ENCODE measurements at places on chromosomes 3 and 15.
A peak's percentile ranks its signal among the peaks of the same experiment; 100 is the strongest.

GRCh38 chr3:188468662-188469061 is 314.7 kb downstream of the LPP start:
- DNase-seq: peak; percentile 44

DNA sequence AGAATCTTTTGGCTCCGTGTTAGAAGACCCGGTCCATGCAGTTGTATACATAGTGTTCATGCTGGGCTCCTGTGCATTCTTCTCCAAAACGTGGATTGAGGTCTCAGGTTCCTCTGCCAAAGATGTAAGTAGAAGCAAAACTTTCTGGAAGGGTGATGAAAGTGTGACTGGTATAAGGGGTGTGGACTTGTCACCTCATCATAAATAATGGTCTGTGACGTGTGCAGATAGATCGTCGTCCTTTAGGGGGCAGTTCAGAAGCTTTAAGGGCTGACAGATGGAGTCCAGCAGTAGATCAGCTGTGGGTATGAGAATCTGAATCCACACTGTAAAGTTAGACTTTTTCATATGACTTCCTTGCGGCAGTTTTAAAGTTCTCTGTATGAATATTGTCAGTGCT is 15.3 kb downstream of the SEC61A1 start:
- no peak for DNase-seq

GRCh38 chr15:43111354-43111753 is 5.5 kb upstream of the UBR1 start:
- DNase-seq: no peak

DNA sequence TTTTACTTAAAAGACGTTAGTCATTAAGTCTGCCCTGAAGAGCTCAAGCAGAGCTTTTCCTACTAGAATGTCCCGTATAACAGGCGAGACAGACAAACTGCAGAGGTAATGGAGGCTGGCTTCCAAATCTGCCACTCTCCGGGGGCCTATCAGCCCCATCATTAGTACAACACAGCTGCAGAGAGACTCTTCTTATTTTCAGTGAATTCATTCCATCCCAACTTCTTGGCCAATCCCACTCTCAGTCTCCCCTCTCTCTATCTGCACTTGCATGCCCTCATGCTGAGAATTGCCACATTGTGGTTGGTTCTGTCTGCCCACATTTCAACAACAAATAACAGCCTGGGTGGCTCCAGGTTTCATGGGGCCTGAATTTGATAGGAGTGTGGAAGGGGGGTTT is 412.7 kb downstream of the ERC2 start:
- no peak for DNase-seq

DNA sequence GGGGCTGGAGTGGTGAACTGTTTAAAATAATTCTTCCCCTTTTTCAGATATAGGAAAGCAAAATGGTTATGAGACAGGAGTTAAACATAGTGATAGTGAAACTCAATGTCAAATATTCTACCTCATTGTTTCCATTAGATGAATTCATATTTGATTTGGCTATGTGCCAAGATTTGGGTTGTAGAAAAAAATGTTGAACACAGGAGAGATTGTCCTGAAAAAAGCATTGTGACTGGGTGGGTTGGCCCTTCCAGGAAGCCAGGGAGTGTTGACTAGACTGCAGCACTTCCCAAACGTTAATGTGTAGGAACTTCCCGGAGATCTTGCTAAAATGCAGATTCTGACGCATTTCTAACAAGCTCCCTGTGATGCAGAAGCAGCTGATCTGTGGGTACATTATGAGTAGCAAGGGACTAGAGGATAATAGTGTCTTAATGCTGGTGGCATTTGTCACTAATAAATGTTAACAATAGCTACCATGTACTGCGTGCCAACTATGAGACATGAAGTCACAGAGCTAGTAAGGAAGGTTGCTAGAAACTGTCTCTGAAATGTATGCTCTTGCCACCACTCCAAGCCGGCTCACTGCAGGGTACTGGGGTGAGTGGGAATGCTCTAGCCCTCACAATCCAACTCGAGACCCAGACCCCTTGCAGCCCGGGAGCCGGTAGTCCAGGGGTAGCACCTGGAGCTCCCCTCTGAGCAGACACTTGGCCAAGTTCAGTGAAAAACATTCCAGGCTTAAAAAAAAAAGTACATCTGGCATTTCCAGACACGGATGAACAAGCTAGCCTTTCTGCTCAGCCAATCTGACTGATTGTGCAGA is 120.6 kb downstream of the CD47 start:
- DNase-seq: no peak

- DNase-seq: no peak
Observed at GRCh38 chr15:97790180-97790579, 170.3 kb upstream of the ARRDC4 start.

GRCh38 chr3:72353236-72354128 is 494.8 kb downstream of the SHQ1 start:
- no peak for DNase-seq

DNA sequence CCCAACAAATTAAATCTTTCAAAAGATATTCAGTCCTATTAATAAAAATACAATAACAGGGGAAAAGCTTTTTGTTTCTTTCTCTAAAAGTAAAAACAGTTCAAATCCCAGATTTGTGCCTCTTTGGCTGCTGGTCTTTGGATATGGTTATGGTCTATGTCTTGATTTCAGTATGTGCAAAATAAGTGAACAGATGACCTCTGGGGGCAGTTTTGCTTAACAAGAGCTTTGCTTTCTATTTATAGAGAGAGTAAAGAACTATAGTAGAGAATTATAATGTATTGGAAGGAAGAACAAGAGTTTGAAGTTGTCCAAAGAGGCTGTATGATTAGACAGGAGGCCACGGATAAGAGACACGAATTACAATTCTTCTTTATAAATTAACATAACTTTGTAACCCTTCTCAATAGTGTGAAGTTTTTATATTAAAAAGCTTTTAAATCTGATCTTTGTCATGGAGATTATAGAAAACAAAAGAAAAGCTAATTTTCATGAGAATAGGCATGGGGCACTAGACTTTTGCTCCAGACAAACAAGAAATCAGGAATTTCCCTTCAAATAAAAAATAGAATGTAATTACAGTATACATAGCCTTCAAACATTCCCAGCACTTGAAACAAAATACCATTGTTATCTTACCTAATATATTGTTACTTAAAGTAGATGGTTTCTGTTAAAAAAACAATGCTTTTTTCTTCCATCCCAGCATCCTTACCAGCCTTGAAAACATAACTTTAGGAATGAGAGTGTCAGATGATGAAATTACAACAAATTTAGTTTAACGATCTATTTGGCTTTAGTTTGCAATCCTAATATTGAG is 432.7 kb upstream of the ARHGEF26 start:
- no peak for DNase-seq

DNA sequence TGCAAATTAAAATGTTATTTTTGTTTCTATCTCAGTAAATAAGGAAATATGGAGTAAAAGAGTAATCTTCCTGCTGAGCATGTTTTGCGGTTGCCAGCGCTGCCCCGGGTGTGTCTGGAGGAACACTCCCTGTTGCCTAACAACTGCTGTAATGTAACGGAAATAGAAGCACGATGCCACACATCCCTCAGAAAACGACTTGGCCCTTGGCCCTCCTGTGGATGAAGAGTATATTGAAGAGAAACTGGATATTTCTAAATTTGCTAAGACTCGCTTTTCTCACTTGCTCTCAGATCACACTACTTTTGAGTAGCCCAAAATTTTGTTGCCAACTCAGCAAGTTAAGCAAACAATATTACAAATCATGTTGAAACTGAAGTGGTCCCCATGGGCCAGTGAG is 18.9 kb downstream of the CX3CR1 start:
- no peak for DNase-seq

DNA sequence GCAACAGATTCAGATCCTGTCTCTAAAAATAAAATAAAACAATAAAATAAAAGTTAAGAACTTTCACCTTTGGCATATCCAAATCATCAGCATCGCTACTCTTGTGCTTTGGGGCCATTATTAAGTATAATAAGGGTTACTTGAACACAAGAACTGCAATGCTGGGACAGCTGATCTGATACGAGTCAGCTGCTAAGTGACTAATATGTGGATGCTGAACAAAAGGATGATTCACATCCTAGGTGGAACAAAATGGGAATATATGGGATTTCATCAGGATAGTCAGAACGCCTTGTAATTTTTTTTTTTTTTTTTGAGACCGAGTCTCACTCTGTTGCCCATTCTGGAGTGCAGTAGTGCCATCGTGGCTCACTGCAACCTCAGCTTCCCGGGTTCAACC is 29.7 kb downstream of the BUB1B start:
- DNase-seq: no peak

- no peak for DNase-seq
Observed at GRCh38 chr15:80066912-80067311, 7.4 kb downstream of the ZFAND6 start.

- no peak for DNase-seq
Observed at GRCh38 chr15:71066983-71067382, 48.3 kb upstream of the THSD4 start.

- DNase-seq: no peak
Observed at GRCh38 chr15:39391230-39391629, 189.6 kb upstream of the THBS1 start.

DNA sequence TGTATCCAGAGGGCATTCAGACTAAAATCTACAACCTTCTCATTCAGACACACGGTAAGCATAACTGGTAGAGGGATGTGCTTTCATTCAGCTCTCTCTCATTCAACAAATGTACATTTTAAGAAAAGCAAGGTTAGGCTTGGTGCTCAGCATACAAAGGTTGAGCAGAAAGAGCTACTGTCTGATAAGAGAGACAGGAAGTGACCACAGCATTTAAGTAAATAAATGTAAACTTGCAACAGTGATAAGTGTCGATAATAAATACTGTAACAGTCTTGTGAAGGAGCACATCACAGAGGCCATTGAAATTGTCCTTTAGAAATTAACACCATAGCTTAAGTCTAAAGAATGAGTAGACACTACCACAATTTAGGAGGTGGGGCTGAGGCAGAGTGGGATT is 3.4 kb downstream of the CD96 start:
- DNase-seq: no peak

- no peak for DNase-seq
Observed at GRCh38 chr3:112413074-112413473, 80.1 kb downstream of the CD200 start.

DNA sequence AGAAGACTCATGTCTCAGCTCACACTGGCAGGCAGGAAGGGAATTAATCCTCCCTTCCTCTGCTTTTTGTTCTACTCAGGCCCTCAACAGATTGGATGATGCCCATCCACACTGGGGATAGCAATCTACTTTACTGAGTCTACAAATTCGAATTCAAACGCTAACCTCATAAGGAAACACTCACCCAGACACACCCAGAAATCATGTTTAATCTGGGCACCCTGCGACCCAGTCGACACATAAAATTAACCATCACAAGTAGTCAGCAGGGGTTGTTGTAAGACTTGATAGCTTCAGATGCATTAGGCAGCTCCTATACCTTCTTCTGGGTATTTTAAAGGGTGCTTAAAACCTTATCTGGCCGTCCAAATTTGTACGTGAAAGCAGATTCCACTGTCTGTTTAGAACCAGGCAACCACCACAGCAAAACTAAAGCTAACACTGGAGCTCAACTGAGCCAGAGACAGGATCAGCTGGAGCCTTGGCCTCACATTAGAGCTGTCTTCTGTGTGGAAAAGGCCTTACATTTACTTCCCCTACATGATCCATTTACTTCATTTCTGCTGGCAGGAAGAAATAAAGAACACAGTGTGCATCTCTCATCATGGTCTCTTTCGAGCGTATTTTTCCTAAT is 407.3 kb upstream of the PPP2R3A start:
- DNase-seq: no peak

GRCh38 chr3:160343132-160343531 is 55.9 kb downstream of the IFT80 start:
- DNase-seq: peak; percentile 30

GRCh38 chr15:77470235-77470634 is 49.5 kb downstream of the HMG20A start:
- DNase-seq: no peak

DNA sequence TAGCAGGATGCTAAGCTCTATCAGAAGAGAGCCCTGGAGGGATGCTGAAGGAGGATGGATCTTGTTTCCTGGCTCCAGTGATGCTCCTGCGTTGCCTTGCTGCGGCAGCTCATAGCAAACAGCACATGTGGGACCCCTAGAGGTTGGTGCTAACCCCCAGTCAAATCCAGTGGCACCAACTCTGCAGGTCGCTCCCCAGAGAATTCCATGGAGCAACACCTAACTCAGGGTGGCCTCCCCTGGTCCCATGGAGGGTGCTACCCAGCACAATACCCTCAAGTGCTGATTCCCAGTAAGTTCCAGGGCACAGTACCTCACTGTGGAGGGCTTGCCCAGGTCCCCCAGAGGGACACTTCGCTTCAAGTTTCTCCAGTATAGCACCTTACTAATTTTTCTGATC is 231.2 kb downstream of the NEK10 start:
- DNase-seq: no peak

GRCh38 chr3:146705225-146705624 is 100.1 kb upstream of the PLSCR5 start:
- DNase-seq: no peak

- DNase-seq: no peak
Observed at GRCh38 chr3:122767540-122768372, 25.9 kb downstream of the HSPBAP1 start.

DNA sequence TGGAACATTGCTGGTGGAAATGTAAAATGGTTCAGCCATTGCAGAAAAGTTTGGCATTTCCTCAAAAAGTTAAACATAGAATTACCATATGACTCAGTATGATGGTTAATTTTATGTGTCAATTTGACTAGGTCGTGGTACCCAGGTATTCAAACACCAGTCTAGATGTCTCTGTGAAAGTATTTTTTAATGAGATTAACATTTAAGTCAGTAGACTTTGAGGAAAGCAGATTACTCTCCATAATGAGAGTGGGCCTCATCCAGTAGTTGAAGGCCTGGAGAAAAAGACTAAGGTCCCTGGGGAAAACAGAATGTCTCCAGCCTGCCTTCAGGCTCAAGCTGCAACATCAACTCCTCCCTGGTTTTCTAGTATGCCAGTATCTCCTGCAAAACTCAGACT is 42.3 kb upstream of the TMEM87A start:
- DNase-seq: no peak

DNA sequence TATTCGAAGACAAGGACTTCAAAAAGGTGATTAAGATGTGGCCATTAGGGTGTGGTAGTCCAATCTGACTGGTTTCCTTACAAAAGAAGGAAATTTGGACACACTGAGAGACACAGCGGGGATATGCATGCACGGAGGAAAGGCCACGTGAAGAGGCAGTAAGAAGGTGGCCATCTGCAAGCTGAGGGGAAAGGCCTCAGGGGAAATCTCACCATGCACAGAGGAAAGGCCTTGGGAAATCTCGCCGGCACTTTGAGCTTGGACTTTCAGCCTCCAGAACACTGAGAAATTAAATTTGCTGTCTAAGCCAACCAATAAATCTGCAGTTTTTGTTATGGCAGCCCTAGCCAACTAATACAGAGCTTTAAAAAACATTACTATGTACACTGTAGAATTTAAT is 78.8 kb downstream of the DLG1 start:
- DNase-seq: peak; percentile 48

GRCh38 chr3:42653560-42654330 is at the start of gene ZBTB47:
Gene ZBTB47, plus strand, starts transcription at chr3:42653697. Its CDS starts 4,659 bp downstream, at chr3:42658356.
- DNase-seq: no peak

DNA sequence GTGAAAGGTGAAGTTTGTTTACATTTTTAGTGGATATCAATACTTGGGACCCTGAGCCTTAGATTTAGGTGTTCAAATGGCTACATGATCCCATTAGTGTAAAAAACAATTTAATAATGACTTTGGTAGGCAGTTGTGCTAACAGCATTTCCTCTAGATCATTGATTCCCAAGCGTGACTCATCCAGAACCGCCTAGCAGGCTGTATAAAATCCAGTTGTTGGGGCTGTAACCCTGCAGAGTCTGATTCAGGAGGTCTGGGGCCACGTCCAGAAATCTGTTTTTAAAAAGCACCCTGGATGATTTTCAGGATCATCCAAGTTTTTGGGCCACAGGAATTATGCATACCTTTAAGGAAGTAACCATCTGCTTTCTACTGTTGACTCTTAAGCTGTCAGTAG is 156.4 kb downstream of the TP63 start:
- no peak for DNase-seq

Data from NCI-H524 treated with DMSO at 0.1 percent for 48 hours (cell line).